NCI-H2227 treated with DMSO at 0.1 percent for 48 hours (cell line): ENCODE measurements at places on chromosomes 7 and 10.

- DNase-seq, result no peak
Measured at GRCh38 chr10:85993840-85994507, 372.6 kb downstream of the GRID1 start.

DNA sequence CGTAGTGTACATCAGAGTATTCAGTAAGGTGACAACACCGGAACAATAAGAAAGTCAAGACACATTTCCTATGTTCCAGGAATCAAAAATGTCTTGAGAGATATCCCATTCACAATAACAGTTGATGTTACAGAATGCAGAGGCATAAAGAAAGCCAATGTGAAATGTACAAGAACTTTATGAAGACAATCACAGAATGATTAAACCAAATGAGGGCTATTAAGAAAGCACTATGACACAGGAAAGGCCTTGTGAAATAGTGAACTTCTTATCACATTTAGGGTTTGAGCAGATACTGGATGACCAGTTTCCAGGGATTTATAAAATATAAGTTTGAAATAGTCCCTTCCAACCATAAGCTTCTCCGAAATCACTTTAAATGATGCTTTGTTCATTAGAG lies 52.7 kb downstream of the VWDE start:
- DNase-seq, result no peak

GRCh38 chr10:69456880-69457693 lies 5.8 kb downstream of the TSPAN15 start:
- no peak for DNase-seq

DNA sequence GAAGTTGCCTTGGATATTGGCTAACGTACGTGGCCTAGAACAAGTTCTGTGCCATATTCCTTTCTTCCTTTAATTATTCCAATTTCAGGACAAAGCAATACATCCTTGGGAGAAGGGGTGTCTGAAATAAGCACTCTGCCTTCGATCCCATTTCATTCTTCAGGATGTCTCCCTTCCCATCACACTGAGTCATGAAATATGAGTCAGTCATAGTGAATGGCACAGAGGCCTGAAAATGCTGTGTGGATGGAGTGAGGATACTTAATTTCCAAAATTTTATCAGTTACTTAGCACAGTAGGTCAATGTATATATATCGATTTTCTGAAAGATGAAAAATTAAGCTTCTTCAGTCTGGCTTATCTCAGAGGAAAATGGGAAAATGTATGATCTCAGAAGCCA lies 19.5 kb downstream of the EVX1 start:
- no peak for DNase-seq

DNA sequence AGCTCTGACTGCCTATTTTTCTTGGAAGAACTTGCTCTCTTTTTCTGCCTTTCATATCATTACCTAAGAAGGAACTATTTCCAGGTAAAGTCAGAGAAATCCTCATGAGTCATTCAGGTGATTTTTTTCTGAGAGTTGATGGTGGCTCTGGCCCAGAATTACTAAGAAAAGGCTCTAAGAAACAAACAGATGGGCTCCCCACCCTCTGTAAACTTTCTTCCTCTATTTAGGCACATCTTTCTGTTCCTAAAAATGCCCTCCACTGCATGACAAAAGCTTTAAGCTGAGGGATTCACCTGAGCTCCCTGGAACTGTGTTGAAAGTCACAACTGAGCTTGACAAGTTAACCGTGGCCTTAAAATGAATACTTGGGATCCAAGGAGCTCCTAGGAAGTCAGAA lies 1.6 kb downstream of the OLAH start:
- no peak for DNase-seq

- no peak for DNase-seq
Measured at GRCh38 chr10:74823791-74824183, 2.6 kb upstream of the KAT6B start.

DNA sequence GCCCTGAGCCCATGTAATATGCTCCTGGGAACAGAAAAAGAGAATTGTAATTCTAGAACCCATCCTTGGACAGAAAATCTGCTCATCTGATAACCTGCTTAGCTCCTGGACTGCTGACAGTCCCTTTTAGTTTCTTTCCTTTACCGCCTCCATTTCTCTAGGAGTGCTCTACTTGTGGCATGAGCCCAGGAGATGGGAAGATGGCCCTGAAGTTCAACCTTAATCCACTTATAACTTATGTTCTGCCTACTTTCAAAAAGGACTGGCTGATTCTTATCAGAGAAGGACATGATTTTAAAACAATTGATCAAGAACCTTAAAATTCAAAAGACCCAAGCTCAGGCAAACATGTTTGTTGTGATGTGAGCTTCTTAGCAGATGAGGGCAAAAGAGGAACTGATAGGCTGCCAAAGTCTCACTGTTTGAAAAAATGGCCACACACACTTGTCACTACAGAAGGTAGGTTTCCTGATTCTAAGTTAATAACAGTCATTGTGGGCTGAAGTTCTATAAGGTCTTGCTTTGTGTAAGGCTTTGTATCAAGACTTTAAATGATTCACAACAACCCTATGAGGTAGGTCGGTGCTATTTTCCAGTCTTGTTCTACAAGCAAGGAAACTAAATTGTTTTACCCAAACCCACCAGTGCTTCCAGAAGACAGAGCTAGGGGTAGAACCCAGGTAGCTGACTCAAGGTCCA lies 94.3 kb upstream of the AFAP1L2 start:
- DNase-seq, result no peak

DNA sequence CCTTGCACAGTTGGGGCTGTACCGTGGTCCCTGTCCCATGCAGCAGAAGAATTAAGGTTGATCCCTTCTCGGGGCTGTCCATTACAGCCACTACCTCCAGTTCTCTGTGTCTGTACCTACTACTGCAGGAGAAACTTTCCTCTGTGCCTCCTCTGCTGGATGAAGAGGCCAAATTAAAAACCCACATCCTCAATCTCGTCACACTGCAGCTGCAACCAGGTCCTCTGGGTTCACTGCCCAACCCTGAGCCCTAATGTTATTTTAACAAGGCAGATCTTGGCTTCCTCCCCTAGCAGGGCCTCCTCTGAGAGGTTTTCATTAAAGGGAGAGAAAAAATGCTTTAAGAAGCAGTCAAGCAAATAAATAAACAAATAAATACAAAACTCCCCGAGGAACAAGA lies 66.6 kb downstream of the PLXNA4 start:
- DNase-seq, result no peak
